ENCODE measurements at places on chromosomes 4 and X.

GRCh38 chrX:79035421-79035820 lies 90.2 kb downstream of the P2RY10 start:
- no peak for DNase-seq

- no peak for DNase-seq
These were observed 63.5 kb downstream of the ANAPC4 start for GRCh38 chr4:25440478-25441030.

DNA sequence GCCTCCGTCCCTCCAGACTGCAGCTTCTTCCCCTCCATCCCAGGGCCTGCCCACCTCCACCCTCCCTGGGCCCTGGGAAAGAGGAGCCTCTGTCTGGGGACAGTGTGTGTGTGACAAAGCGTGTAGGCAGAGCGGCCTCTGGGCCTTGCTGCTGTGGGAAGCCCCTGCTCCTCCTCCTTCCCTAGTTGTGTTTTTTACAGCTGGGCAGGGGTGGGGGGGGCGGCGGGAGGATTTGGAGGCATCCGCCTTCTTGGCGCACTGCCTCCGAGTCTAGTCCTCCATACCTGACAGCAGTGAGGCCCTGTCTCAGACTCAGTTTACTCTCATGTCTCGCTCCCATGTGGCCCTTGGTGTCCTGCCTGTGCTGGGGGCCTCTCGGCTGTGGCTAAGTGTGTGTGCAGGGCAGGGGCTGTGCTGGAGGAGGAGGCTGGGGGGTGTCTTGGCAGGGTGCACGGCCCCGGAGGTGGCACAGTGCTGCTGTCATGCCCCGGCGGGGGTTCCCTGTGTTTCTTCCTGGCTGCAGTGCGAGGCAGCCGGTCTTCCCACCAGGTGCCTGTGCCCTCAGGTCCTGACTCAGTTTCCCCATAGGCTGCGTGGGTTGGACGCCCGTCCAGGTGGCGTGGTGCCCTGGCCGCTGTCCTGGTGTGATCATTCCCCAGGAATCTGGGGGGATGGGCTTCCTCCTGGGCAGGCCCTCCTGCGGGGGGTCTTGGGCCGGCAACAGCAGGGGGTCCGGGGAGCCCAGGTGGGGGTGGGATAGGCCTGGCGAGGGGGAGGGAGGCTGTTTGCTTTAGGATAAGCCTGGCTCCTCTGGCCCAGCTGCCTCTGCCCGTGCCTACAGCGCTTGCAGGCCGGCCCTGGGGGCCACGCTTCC lies 7.0 kb downstream of the FGFRL1 start:
- DNase-seq = no peak

DNA sequence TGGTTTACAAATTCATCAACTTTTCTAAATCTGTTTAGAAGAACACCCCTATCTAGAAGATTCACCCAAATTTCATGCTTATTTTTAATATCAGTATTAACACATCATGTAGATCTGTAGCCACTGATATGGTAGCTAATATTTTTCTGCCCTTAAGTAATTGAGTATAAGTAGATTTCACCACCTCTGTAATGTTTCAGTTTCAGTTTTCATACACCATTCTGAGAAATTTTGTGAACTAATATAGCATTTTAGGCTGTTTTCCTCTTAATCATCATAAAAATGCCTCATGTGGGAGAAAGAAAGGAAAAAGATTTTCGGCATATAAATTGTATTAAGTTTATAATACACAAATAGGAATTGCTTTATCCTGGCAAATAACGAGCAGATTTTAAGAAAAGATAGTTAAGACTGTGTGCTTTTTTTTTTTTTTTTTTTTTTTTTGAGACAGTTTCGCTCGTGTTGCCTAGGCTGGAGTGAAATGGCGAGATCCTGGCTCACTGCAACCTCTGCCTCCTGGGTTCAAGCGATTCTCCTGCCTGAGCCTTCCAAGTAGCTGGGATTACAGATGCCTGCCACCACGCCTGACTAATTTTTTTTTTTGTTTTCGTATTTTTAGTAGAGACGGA lies 21.4 kb upstream of the RBPJ start:
- DNase-seq = no peak

- no peak for DNase-seq
These were observed 59.9 kb upstream of the PDGFRA start for GRCh38 chr4:54169176-54169575.

GRCh38 chr4:54709400-54709799 lies 51.6 kb downstream of the KIT start:
- no peak for DNase-seq

DNA sequence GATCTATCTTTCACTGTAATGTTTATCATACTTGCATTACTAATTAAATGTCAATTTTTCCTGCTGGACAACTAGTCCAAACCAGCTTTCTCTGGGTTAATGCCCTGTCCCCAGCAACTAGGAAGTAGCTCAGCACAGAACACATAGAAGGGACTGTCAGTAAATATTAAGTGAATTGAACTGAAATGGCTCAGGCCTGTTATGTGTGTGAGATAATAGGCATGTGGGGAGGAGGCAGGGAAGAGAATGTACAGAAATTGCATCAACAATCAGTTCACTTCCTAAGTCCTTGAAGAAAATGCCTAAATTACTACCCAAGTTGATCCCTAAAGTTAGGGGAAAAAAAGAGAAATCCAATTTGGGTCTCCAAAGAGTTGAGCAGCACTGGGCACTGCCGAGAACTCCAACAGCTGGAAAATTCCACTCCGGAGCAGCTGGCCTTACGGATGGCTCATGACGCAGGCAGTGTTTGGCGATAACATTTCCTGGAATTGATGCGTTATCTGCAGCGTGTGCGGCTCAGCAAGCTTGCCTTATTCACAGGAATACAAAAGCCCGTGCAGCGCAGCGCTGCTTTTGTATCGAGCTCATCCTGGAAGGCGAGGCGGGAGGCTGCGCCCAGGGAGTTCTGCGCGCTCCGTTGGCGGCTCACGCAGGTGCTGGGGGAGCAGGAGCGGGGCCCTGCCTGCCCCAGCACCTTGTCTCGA lies 297.3 kb upstream of the LCORL start:
- DNase-seq = no peak

GRCh38 chrX:17441965-17442364 lies 67.0 kb downstream of the NHS start:
- no peak for DNase-seq

- no peak for DNase-seq
These were observed 208.2 kb downstream of the EVC2 start for GRCh38 chr4:5500165-5500564.

DNA sequence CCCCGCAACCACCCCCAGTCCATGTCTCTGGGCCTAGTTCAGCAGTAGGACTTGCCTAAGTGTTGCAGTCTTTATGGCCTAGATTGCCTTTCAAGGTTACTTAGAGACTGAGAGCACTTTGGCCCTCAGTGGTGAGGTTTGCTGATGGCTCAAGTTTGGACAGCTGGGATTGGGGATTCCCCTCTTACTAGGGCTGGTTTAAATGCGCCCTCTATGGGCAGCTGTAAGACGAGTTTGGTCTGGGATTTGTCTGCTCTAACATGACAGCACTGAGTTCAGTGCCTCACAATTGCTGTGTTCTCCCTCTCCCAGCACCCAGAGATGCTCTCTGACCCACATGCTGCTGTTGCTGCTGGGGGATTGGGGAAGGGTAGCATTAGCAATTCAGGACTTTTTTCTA lies 23.1 kb downstream of the DACH2 start:
- DNase-seq = no peak

- no peak for DNase-seq
These were observed 254.1 kb upstream of the KLF3 start for GRCh38 chr4:38409852-38410251.

DNA sequence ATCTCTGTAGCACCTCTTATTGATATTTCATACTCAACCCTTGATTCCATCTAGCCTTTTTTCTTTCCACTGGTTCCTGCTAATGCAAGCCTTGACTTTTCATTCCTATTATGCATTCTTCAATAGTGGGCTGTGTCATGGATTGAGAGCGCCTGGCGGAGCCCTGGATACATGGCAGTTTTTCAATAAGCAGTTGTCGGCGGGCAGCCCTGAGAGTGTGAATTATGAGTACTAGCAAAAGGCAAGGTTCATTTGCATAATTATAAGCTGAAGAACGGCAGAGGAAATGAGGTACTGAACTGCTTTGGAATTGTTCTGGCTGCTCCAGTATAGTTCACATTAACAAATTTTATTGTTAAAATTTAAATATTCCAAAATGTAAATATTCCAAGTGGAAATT lies 339.7 kb upstream of the VCX start:
- no peak for DNase-seq

DNA sequence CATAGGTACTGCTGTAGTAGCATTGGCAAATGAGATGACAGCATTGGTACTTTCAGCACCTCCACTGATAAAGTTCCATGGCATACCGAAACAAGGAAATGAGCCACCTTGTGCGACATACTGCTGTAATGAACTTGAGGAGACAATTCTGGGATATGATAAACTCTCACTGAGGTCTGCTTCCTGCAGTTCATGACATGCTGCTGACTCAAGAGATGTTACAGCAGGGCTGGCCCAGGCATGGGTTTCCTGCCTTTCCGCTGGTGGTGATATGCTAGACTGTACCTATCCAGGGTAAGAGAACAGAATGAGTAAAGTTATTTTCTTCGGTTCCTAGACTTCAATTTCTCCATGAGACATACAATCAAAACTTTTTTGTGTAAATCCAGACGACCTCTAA lies 17.1 kb downstream of the BEND2 start:
- no peak for DNase-seq

DNA sequence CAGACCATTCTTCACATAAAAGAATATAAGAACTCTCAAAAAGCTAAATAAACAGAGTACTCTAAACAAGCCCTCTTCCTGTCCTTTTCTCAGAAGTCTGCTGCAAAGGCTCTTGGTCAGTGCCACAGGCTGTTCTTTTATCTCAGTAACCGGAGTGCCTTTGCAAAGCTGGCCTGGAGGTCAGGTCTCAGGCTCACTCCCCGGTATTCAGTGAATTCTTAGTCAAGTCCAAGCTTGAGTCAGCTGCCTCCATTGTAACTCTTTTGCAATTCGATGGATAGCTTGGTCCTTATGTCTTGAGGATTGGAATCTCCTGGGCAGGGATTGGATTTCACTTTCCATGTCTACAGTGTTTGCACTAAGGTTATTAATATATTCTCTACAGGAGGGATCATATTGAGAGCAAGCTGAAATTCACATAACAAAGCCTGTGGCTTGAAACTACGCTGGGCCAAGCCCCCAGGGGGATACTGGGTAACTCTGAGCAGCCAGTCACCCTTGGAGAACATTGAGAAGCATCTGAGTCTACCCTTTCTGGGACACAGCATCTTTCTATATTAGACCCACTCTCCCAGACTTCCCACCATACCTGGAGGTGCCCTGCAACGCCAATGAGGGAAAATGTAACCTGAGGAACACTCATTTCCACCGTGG lies 10.0 kb upstream of the HS6ST2 start:
- no peak for DNase-seq

- no peak for DNase-seq
These were observed 2.7 kb downstream of the ADGRL3 start for GRCh38 chr4:61202638-61203435.

DNA sequence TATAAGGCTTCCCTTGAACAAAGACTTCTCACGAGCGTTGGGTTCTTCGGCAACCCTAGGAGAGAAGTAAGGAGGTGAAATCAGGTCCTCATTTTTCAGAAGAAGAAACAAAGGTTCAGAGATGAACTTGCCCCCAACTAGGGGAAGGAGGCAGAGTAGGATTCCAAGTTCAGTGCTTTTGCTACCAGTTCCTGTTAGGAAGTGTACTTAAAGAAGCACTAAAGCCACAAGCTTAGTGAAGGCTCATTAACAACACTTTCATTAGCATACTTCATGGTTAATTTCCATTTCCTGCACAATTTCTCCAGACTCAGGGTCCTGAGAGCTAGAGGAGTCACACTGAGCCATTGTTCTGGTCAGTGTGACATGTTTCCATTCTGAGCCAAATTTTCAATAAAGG lies 52.1 kb downstream of the VSIG4 start:
- DNase-seq = no peak

- DNase-seq = no peak
These were observed 140.9 kb upstream of the ANK2 start for GRCh38 chr4:112908511-112908910.

DNA sequence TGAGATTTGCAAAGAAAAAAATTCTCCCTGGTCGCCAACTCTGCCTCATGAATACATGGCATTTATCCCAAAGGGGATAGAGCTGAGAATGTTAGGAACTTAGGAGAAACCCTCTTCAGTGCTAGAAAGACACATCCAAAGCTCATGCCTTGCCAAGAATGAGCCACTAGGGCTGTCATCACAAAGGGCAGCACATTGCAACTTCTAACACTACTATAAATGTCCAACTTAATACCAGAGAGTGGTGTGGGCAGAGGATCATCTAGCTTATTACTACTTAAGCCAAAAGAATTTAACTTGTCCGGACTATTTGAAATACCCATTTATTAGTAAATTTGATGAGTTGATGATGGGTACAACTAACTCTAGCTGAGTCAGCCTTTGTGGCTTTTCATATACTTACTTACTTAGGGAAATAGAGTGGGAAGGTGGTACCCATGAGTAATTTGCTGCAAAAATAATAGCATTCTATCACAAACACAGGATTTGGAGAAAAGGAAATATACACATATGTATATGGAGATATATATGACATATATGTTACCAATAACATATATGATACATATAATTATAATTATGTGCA lies 66.3 kb upstream of the GAB1 start:
- DNase-seq = no peak

- no peak for DNase-seq
These were observed 29.1 kb upstream of the TRO start for GRCh38 chrX:54891573-54891972.

DNA sequence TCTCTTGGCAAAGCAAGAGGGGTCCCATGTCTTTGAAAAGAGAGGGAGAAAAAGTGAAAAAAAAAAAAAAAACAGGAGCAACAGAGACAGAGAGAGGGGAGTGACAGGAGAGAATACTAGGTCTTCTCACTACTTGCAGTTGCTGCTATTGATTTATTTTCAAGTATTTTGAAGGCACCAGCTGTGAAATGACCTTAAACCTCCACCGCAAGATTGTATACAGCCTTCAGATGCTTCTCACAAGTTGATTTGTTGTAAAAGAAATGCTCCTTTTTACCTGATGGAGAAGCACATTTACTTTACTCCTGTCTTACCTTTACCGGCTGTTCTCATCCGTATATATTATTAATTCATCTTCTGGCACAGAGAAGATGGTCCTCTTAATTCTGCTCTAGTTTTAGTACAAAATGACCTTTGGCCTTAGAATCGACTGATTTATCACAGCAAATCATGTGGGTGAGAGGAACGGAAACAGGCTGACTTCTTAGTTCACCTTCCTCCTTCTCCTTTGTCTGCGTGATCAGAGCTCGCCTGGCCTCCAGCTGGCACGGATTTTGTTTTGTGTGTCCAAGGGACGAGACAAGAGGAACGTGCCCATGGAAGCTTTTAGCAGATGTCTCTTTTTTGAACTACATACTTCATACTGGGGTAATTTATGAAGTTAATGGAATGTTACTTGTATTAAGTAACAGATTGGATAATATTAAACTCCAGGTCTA lies 82.4 kb upstream of the PACRGL start:
- no peak for DNase-seq

- DNase-seq = no peak
These were observed 36.3 kb downstream of the ING2 start for GRCh38 chr4:183541010-183541751.

DNA sequence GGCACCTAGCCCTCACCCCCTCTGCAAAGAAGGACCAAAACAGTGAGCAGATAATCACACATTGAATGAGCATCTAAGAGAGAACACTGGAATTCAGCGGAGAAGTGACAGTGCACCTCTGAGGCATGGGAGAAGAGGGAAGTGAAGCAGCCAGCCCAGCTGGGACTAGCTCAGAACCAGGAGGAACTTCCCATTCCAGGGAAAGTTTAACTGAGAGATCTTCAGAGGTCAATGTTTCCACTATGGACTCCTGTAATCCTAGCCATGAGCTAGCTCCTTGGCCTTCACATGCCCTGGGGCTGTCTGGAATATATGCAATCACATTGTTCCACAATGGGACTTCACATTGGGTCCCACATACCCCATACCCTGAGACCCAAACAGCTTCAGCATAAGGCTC lies 24.4 kb downstream of the TLR6 start:
- DNase-seq = no peak

Data from SW 1271 (cell line).